ENCODE measurements at places on chromosomes 1 and 21. TPM values are rescaled to one million over a fixed set of nuclear protein-coding genes. Genes with fewer than 3 reads are reported as not detected.

DNA sequence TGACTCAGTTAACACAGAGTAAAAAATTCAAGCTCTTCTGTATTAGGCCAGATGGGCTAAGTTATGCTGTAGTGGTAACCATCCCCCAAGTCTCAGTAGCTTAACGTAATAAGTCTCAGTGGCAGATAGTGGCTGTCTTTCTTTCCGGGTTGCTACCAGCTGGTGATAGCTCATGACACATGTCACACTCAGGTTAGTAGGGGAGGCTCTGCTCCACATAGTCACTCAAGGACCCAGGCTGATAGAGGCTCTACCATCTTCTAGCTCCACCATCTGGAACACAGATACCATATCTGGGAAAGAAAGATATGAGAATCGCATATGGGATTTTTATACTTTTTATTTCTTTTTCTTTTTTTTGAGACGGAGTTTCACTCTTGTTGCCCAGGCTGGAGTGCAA lies 16.2 kb upstream of the MEF2D start:
- DNase-seq: no peak

DNA sequence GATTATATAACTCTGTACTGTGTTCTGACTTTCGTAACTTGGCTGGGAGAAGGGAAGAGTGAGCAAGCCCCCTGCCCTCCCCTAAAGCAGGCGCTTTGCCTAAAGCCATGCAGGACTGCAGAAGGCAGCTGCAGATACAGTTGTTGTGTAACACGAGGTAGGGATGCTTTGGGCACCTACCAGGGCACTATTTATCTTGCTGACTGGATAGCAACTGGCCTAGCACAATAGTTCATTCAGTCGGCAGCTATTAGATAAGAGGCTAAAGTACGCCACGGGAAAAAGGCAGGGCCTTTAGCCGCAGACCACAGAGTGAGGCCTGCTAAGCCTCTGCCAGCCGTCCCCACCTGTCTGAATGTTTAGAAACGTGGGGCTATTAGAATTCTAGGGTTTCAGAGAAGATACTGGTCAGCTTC lies 80.9 kb downstream of the TTC3 start:
- DNase-seq: no peak

DNA sequence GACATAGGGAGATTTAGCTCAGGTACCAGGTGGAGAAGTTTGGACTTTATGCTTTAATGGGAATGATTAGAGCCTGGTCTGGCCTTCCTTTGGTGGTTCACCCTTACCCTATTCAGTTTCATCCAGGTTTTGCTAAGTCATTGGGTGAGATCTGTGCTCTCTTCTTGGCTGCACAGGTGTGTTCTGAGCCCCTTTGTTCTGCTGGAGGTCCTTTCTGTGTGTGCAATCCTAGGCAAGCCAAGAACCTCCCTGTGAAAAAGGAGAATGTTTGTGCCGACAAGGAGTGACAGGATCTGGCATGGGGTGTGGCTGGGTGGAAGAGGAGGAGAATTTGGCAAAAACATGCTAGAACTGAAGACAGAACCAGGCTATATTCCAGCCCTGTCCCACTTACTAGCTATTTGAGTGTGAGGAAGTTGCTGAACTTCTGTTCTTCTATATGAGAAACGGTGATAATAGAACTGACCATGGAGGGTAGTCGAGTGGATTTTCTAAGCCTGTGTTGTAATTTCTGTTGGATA lies 4.6 kb downstream of the GSTM5 start:
- no peak for DNase-seq

DNA sequence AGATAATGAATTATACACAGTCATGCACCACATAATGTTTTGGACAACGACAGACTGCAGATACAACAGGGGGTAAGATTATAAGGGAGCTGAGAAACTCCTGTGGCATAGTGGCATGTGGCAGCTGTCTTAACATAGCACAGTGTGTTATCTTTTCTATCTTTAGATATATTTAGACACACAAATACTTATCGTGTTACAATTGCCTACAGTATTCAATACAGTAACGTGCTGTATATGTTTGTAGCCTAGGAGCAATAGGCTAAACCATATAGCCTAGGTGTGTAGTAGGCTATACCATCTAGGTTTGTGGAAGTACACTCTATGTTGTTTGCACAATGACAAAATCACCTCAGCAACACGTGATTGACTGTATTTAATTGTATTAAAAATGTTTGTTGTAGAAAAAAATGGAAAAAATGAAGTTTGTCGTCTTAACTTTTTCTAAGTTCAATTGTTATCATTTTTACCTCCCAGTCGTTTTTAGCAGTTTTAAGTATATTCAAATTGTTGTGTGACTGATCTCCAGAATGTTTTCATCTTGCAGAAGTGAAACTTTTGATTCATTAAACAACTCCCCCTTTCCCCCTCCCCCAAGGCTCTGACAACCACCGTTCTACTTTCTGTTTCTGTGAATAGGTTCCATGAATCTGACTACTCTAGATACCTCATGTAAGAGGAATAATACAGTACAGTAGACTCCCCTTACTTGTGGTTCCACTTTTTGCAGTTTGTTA lies 351.0 kb upstream of the B3GALT2 start:
- no peak for DNase-seq

- no peak for DNase-seq
Measured at GRCh38 chr1:223215026-223215425, 72.0 kb upstream of the TLR5 start.

DNA sequence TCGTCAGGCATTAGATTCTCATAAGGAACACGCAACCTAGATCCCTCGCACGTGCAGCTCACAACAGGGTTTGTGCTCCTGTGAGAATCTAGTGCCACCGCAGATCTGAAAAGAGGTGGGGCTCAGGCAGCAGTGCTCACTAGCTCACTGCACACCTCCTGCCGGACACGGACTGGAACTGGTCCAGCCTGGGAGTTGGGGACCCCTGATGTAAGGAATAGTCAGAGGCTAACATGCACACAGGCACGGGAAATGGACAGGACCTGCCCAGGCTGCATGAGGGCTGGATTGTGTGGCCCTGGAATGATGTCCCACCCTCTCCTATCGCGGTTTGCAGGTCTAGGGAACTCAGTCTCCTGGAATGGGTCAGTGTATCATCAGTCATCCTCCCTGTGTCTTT lies 23.2 kb upstream of the MX1 start:
- DNase-seq: no peak

DNA sequence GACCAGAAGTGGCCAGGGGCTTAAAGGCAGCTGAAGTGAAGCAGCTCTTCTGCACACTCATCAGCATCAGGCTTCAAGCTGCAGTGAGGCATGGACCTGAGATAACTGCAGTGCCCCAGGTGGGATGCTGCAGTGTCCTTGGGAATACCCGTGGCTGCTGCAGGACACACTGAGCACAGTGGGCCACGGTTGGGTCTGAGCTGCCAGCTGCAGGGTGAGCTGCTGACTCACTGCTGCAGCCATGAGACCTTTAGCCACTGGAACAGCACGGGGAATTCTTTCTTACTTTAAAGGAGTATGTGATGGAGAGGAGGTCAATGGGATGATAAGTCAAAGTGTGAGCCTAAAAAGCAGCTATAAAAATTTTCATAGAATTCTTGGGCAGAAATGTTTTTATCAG lies 102.1 kb downstream of the XCL2 start:
- no peak for DNase-seq

DNA sequence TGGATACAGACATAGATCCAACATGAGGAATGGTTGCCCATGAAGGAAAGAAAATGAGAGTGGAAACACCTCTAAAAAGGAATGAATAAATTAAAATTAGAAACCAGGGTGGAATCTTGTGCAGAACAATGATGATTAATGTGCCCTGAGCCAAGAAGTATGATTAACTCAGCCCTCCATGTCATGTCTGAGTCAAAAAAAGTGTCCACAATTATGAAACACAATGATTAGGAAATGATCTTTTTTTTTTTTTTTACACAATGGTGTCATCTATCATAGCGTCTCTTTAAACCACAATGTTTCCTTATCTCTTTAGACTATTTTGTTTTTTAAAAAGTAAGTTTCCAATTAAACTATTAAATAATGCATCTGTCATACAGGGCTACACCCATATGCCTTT lies 78.9 kb upstream of the RAB4A start:
- no peak for DNase-seq

- no peak for DNase-seq
Measured at GRCh38 chr1:213332491-213332890, 281.4 kb downstream of the RPS6KC1 start.

DNA sequence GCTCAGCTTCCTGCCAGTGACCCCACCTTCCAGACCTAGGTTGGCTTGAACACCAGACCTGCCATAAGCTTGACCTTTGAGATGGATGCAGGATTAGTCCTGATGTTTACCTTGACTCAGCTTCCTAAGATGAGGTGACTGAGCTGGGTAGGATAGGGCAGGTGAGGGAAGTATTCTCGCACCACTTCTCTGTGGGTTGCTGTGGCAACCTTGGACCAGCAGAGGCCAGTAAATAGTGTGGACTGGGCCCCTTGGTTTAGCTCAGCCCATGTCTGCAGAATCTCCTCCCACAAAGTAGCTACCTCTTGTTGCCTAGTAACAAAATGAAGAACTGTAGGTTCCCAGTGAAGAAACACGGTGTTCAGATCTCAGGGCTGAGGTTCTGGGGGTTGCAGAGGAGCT lies 8.4 kb downstream of the RPS6KA1 start:
- DNase-seq: no peak

DNA sequence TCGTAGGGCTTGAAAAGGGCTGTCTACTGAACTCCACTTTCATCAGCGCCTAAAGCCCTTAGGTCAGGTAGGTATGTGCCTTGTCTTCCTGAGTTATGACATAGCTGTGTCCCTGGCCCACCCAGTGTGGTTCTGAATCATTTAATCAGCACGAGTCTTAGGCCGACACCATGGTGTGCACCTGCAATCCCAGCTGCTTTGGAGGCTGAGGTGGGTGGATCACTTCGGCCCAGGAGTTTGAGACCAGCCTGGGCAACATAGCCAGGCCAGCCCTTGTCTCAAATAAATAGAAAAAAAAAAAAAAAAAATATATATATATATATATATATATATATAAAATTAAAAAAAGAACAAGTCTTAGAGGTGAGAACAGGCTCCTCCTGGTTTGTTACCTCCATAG lies 15.8 kb downstream of the LRRC71 start:
- no peak for DNase-seq

DNA sequence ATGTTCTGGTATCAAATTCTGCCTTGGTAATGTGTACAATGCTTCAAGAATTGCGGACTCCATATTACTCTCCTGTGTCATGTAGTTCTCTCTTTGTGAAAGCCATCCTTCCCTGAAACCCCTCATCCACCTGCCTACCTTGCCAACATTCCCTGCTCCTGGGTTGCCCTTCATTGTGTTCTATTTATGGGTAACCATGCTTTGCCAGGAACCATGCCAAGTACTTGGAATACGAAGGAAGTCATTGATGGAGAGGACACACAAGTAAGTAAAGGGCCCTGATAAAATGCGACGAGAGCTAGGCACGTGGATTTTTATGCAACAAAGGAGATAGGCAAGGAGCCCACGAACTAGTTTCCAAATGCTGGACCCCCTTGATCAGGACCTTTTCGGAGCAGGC lies 300.8 kb downstream of the DISC1 start:
- no peak for DNase-seq

DNA sequence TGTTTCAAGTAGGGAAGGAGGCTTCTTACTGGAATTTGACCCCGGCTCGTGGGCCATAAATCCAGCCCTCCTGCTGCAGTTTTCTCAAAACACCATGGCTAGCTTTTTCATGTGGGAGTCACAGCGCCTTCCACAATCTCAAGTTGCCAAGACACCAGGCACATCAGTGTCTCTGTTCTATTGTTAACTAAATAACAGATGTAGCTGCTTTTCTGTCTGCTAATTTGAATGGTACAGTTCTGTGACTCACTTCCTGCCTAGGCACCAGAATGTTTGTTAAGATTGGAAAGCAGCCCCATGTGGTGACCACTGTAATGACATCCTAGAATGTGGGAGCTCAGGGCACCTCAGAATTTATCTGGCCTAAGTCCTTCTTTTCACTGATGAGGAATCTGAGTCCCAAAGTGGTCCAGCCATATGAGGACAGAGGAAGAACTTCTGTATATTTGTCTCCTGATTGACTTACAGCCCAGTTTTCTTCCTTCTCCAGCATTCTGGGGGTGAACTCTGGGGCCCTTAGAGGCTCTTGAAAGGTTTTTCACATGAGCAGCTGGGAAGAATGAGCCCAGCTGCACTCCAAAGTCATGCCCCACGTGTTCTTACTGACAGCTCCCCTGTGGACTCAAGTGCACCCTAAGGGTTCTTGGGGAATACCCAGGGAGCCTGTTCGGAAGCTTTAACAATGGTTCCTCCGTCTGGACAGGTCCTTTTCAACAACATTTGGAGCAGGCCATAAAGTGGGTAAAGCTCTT lies 27.5 kb downstream of the TRIM45 start:
- peak; percentile 94 for DNase-seq

DNA sequence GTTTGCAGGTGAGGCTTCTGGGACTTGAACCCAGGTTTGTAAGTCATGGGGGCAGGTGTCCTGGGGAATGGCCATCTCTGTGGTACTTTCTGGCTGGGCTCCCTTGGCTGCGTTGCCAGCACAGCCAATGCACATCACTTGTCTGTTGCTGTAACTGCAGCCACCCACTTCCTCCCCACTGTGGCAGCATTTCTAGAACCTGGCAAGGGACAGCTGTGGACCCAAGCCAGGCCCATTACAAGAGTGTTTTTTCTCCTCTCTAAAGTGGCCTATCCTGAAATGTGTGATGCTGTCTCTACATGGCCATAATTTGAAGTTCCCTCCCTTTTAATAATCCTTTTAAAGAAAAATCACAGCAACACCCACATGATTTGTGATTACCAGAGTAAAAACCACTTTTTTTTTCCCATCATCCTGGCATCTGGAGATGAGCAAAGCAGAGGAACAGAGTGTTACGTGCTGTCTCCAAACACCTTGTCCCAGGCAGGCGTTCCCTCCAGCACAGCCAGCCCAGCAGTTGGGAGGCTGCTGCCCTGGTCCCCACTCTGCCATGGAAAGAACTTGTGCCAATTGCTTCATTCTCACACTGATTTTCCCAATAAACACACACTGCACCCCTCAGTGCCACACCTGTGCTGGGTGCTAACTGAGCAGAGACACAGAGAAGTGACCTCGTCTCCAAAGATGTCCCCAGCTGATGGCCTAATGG lies 360.6 kb upstream of the USP24 start:
- DNase-seq: peak; percentile 86

DNA sequence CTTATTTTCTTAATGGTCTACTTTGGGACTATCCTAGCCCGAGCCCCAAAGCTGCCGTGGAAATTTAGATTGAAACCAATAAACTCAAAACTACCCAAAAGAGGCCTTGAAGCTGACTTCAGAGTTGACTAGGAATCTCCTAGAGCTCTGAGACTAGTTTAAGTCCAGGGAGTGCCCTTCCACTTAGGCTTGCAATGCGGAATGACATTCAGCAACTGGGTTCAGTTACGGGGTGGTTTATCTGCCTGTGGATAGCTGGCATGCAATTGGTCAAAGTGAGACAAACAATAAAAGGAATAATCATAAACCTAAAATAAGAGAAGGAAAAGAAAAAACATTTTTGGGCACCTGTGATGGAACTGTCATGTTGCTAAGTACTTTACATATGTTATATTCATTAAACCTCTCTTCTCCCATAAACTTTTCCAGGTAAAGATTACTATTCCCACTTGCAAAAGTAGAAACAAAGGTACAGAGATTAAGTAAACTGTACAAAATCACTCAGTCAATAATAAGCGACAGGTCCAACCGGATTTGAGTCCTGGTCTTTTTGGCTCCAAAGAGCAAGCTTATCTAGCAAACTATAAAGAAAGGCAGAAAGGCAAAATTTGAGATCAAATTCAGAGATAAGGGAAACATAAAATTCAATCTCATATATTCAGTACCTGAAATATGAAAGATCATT lies 56.5 kb downstream of the GPATCH2 start:
- DNase-seq: no peak

The FOXD3 gene
- not detected for total RNA-seq

The CRABP2 gene
- 3.0 TPM for total RNA-seq

The PKN2 gene
- 47.5 TPM for total RNA-seq

The SPRR2G gene
- not detected for total RNA-seq

The MTFR1L gene
- 75.7 TPM for total RNA-seq

Measured in thyroid gland (tissue), 4 donors.